ENCODE measurements at places on chromosomes 7 and 10.

- no peak for DNase-seq
Observed at GRCh38 chr7:156753229-156753560, 112.6 kb downstream of the RNF32 start.

DNA sequence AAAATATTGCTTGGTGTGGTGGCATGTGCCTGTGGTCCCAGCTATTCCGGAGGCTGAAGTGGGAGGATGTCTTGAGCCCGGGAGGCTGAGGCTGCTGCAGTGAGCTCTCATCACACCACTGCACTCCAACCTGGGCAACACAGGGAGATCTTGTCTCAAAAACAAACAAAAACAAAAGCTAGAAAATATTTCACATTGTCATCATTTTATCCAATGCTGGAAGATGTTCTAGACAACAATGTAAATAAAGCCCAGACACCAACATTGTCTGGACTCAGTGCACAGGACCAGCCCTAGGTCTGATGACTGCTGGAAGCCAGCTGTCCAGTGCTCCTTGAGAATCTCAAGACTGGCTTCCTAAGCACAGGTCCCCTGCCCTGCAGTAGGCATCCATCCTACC, 13.5 kb downstream of the SEPHS1 start:
- DNase-seq = no peak

DNA sequence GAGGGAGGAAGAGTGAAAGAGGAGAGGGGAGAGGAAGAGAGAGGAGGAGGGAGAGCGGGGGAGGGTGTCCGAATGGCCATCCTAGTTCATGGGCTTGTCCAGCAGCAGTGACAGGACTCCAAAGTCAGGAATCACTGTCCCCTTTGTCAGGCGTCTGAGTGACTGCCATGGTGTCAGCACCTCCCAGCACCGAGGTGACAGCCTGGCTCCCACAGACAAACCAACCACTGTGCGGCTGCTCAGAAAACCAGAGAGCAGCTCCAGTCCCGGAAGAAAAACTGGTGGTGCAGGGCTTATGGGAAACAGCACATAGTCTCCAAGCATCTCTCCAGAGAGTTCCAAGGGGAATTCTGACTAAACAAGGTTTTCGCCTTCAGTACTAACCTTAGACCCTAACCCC, 18.9 kb upstream of the FGFR2 start:
- no peak for DNase-seq

DNA sequence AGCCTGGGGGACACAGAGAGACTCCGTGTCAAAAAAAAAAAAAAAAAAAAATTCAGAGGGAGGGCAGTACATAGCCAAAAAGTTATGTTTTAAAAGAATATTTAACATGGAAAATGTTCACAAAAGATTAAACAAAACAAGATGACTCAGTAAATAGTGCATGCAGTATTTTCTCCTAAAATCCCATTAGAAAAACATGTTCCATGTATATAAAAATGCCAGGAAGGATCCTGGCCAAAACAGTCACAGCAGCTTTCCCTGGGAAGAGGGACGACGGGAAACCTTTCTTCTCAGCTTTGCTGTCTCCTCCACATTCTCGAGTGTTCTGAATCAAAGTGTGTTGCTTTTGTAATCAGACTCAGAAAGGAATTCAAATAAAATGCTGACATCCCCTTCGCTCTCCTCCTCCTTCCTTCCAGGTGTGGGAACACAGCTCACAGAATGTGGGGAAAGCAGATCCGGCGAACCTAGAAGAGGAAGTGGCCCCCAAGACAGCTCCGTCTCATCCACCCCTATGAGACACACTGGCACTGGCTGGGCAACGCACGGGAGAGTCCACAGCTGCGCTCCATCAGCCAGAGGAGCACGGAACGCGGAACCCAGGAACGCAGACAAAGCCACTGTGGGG, 139.4 kb downstream of the MAD1L1 start:
- no peak for DNase-seq

- no peak for DNase-seq
Observed at GRCh38 chr10:116848944-116849247, 403 bp upstream of the ENO4 start.

- DNase-seq = no peak
Observed at GRCh38 chr10:112442063-112442462, 4.7 kb downstream of the ZDHHC6 start.

DNA sequence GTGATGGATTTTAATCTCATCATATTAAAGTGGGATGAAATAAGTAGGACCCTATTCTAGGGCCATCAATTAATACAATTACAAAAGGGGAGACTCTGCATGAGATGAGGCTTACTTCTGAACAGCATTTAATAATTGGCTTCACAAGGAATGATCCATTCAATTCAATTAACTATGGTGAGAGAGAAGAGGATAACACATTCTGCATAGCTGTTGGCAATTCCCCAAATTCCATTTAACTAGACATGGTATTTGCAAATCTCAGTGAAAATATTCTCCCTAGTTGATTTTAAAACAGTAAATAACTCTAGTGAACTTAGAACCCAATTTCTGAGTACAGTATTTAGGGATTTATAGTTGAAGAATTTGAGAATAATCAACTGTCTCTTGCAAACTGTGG, 145.3 kb downstream of the NOC3L start:
- no peak for DNase-seq

GRCh38 chr7:43387932-43388331, 195.0 kb upstream of the STK17A start:
- no peak for DNase-seq

- no peak for DNase-seq
Observed at GRCh38 chr7:80379034-80379982, 132.6 kb downstream of the GNAT3 start.

DNA sequence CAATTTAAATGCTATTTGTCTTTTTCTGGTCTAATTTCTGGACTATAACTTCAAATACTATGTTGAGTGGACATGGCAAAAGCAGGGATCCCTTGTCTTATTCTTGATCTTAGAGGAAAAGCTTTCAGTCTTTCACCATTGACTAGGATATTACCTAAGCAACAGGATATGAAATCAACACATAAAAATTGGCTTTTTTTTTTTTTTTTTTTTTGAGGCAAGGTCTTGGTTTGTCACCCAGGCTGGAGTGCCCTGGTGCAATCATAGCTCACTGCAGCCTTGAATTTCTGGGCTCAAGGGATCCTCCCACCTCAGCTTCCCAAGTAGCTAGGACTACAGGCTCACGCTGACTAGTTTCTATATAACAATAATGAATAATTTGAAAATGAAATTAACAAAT, 90.8 kb downstream of the JMJD1C start:
- no peak for DNase-seq

- DNase-seq = no peak
Observed at GRCh38 chr10:32002531-32002930, 53.7 kb downstream of the KIF5B start.

- peak; percentile 23 for DNase-seq
Observed at GRCh38 chr7:97269741-97270140, 152.2 kb downstream of the SDHAF3 start.

GRCh38 chr10:112835944-112836451, 114.0 kb upstream of the TCF7L2 start:
- DNase-seq = no peak

DNA sequence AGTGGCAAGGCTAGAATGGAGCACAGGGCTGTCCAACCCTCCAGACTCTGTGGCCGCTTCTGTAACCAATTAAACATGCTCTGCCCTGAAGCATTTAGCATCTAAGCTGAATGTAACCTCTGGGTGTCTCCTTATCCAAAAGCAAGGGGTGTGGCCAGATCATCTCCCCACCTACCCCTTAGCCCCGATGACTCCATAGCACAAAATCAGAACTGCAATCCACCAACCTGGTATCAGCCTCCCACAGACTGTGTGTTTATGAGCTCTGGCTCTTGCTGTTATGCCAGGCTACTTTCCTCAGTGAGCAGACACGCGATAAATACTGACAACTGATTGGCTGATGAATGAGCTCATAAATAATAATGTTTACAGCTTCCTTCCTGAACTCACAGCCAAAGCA, 3.2 kb downstream of the FRMD4A start:
- no peak for DNase-seq

GRCh38 chr7:88357294-88357693, 50.6 kb upstream of the STEAP4 start:
- no peak for DNase-seq

DNA sequence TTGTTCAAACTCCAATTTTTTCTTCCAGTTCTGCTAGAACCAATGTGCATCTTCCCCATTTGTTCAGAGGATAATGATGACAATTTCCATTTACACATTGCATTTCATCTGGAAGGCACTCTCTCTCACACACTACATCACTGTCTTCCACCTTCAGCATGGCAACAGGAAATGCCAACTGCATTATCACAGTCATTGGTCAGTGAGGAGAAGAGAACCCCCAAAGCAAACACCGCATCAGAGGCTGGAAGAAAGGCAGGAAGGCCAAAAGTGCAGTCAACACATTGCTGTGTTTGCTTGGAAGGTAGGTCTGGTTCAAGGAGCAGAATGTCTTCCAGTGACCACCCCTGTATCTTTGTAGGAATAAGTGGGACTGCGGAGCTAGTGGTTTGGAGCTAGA, 192.2 kb upstream of the RHOBTB1 start:
- no peak for DNase-seq

DNA sequence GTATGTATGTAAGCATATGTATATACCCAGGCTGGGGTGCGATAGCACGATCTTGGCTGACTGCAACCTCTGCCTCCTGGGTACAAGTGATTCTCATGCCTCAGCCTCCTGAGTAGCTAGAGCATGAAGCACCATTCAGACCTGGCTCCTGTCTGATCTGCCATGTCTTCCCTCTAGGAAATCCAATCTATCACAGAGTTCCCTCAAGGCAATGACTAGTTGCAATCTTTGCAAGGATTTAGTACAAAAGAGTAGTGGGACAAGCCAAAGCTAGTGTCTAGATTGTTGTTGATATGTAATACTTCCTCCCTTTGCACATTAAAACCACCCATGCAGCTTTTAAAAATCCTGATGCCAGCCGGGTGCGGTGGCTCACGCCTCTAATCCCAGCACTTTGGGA, 60.5 kb upstream of the PRKAR2B start:
- no peak for DNase-seq

GRCh38 chr10:1947464-1948003, 210.2 kb upstream of the ADARB2 start:
- DNase-seq = no peak

GRCh38 chr10:43857206-43857930, 208.7 kb upstream of the ZNF32 start:
- DNase-seq = no peak

DNA sequence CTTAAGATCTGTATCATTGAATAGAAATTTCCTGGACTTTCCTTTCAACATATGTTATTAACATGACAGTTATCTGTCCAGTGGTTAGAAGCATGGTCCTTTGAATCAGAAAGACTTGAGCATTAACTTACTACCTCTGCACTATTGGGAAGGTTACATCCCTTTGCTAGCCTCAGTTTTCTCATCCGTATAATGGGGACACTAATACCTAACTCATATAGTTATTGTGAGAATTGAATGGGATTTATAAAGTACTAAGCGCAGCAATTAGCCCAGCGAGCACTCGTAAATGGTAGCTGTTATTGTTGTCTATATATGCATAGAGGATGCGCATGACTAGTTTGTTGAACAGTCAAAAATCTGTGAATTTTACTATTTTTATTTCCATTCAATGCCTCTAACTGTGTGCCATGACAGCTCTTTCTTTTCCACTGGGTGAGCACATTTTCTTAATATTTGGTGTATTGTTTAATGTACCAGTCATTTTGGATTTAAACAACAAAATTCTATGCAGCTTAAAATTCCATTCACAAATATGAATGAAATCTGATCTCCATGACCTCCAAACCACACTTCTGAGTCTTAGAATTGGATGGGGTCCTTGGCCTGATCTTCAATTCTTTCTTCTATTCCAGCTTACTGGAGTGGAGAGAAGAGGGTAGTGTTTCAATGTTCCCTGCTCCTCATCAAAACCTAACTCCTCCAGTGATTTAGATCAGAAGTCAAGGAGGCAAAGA, 65.0 kb downstream of the CACNB2 start:
- no peak for DNase-seq

GRCh38 chr7:131166066-131166465, 161.6 kb upstream of the MKLN1 start:
- no peak for DNase-seq

GRCh38 chr7:107538001-107538400, 25.7 kb downstream of the COG5 start:
- no peak for DNase-seq

Measured in NT2/D1 (cell line).